ENCODE measurements at places on chromosomes 3 and 15.

DNA sequence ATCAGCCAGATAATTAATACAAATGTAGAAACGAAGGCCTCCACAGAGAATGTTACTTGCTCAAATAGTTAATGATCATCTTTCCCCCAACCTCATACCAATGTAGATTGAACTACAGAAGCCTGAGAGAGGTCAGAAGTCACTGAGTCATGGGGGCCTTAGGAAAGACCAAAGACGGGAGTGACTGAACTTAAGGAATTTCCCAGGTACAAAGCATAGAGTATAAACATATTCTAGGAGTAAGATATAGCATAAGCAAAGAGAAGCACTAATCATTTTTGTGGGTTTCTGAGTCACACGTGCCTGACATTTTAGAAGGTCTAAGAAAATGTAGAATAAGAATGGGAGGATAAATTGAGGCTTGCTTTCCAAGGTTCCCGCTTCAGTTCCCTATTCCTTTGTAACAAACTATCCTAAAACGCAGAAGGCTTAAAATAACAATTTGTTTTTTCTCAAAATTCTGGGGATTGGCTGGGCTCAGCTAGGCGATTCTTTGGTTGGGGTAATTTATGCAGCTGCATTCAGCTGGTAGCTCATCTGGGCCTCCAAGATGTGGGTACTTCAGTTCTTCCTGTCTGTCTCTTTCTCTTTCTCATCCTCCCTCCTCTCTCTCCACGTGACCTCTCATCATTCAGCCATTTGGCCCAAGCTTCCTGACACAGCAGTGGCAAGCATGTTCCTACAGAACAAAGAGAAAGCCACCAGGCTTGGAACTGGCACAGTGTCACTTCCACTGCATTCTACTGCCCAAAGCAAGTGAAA lies 422.6 kb downstream of the FOXP1 start:
- no peak for DNase-seq

DNA sequence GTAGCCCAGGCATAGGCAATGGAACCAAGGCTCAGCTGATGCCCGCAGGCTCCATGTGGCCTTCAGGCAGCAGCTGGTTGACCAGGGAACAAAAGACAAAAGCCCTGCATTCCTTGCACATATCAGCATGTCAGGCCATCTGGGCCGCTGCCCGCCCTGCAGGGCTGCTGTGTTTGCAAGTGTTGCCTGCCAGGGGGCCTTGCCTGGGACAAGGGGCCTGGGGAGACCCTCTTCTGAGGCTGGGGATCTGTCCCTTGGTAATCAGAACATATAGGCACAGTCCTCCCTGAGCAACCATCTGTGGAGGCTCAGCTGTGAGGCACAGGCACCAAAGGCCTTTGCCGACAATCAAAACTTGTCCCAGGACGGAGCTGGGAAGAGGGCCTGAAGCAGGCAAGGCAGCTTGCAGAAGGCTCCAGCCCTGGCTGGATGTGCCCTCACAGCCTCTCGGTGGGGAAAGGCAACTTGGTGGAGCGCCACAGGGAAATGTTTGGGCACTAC lies 138.2 kb downstream of the TPRA1 start:
- no peak for DNase-seq

DNA sequence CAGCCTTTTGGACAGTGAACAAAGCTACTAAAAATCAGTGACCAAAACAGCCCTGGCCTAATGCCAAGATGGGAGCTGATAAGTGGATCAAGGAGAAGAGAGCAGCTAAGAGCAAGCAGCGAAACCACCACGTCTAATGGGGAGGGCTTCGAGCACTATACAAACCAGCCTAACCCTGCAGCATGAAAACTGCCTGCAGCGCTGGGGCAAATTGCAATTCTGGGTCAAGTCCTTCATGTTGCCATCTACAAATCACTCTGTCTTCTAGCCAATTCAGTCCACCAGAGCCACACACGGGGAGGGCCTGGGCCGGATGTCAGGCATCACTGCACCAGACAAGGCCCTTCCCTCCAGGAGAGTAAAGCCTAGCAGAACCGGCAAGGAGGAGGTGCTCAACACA lies 30.5 kb upstream of the SPATA12 start:
- no peak for DNase-seq

GRCh38 chr3:180657094-180657493 lies 22.2 kb downstream of the CCDC39 start:
- no peak for DNase-seq

DNA sequence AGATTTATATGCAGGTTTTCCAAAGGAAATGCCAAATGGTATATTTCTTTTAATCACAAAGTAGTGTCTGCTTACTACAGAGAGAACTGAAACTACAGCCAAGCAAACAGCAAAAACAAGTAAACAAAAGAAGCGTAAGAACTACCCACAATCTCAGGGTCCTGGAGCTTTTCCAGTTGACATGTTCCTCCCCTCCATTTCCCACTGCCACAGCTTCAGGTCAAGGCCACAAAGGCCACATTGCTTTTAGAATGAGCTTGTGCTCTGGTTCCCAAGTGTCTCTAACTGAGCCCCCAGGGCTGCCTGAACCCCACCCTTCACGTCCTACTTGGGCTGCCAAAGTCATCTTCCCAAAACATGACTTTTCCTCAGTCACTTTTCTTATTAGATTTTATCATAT lies 24.1 kb downstream of the CTDSPL start:
- no peak for DNase-seq

DNA sequence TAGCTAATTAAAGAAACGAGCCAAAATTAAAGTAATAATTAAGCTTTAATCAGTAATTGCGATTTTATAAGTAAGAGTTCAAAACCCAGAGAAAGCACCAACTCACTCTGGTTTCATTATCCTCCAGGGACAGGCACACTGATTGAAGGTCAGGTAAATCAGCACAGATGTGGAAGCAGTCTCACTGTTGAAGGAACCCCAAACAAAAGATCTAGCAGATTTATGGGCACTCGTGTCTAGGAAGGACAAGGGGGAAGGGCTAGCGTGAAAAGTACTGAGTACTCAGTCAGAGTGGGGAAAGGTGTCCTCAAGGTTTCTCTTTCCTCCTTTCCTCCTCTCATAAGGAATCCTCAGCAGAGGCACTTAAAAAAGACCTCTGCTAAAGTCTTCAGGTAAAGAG lies 320.1 kb downstream of the PYDC2 start:
- DNase-seq: no peak
